ENCODE measurements at places on chromosomes 2 and 18.

- no peak for DNase-seq
Measured at GRCh38 chr2:143796051-143796450, 666.8 kb downstream of the ARHGAP15 start.

- no peak for DNase-seq
Measured at GRCh38 chr18:49460976-49461601, 644 bp upstream of the DYM start.

- no peak for DNase-seq
Measured at GRCh38 chr2:160247296-160248035, 47.4 kb upstream of the ITGB6 start.

DNA sequence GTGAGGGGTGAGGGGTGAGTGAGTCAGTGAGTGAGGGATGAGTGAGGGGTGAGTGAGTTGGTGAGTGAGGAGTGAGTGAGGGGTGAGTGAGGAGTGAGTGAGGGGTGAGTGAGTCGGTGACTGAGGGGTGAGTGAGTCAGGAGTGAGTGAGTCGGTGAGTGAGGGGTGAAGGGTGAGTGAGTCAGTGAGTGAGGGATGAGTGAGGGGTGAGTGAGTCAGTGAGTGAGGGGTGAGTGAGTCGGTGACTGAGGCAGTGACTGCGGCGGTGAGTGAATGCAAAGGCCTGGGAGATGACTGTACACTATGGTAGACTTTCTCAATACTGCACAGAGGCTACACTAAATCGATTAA, 16.6 kb downstream of the THAP4 start:
- no peak for DNase-seq

- no peak for DNase-seq
Measured at GRCh38 chr18:64416990-64417389, 268.1 kb upstream of the LINC00305 start.

- DNase-seq, result no peak
Measured at GRCh38 chr2:68234405-68234804, 17.9 kb downstream of the PPP3R1 start.

GRCh38 chr18:9361191-9361590, 26.6 kb downstream of the TWSG1 start:
- DNase-seq, result no peak

DNA sequence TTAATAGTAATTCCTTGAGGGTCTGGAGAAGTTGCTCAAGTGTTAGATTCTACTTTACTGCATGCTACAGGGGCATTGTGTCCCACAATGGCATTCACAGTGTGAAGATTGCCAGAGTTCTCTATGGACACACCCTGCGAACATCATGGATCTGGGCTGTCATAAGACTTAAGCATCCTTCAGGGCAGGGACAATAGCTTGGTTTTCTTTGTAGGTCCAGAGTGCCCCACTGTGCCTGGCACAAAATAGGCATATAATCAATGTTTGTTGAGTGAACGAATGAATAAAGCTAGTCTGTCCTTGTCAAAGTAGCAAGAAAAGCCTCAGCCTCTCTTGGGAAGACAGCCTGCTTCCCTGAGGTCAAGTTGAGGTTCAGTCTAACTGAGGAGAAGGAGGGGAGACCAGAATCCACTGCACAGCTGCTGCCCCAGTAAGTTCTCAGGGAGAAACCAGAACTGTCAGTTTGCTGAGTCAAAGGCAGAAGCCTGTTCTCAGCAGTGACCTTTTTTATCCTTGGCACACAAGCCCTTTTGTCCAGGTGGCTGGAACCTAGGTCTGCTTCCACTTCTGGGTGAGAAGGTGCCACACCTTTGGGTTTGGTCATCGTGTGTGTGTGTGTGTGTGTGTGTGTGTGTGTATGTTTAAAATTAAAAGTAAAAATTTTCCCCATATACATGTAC, 15.0 kb downstream of the INPP4A start:
- DNase-seq, result no peak

GRCh38 chr2:144240656-144241339, 279.1 kb downstream of the ZEB2 start:
- no peak for DNase-seq

DNA sequence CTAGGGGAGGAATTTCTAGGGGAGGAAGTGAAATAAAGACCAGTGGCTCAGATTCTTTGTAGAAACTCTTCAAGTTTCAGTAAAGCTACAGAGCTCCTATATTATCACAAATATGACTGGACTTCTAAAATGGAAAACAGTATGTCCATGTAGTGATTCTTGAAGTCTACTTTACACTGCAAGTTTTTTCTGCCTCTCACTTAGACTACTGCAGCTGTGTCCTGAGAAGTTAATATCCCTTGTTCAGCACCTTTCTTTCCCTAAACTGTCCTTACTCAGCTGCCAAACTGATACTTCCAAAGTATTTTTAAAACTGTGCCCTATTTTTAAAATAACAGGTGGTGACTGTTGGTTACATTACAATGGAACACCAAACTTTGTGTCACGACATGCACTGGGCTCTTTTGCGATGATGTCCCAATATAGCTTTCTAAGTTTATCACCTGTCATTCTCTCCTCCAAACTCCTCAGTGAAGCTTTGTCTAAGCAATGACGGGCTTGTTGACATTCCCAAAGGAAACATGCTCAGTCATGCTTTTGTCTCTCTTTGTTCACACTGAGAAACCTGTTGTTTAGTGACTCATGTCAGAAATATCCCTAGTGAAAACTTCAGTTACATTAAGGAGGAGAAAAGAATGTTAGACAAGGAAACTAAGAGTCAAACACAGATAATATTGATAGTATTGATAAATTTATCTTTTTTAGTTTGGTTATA, 341.1 kb downstream of the ARL6IP6 start:
- peak; percentile 17 for DNase-seq

DNA sequence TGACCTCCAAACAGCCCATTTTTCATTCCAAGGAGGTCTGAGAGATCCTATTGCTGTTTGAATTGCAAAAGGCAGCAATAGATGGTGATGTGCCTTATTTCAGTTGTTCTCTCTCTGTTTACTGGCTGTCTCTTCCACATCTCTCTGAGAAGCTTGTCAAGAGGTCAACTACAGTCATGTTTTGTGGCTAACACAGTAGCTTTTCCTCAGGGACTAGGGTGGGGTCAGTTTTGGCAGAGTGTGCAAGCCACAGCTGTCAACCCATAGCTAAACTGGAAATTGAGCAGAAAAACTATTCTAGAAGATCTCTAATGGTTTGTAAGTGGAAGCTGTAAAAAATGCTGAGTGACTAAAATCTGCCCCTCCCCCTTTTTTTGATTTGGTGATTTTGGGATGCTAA, 67.1 kb downstream of the DIS3L2 start:
- DNase-seq, result no peak

DNA sequence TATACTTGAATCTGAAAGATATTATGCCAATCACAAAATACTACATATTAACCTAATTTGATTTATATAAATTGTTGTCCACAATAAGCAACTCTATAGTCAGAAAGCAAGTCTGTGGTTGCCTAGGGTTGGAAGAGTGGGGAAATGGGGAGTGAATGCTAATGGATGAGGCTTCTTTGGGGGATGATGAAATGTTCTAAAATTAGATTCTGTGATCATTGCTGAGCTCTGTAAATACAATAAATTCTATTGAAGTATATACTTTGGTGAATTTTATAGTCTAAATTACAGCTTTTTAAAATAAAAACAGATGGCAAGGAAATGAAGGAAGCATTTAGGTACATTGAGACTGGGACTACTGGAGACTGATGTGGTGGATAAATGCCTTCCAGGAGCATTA, 275.5 kb downstream of the MBD2 start:
- DNase-seq, result no peak

- no peak for DNase-seq
Measured at GRCh38 chr2:69490486-69490885, 53.3 kb upstream of the NFU1 start.

GRCh38 chr2:161677634-161678033, 53.4 kb downstream of the SLC4A10 start:
- no peak for DNase-seq

DNA sequence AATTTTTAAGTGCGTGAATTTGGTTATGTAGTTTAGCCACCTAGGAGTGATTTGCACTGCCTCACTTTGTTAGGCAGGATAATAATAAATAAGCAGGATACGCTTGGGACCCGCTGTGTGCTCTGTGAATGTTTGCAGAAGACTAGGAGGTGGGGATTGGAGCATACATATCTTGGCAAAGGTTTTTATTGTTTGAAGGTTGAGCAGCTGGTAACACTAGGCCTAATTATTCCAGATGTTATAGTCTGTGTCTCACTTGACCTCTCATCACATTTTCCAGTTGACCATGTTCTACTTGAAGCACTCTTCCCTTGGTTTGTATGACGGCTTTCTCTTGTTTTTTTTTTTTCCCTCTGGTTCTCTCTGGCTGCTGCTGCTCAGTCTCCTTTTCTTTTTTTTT, 42.7 kb downstream of the FHOD3 start:
- DNase-seq, result peak; percentile 38

DNA sequence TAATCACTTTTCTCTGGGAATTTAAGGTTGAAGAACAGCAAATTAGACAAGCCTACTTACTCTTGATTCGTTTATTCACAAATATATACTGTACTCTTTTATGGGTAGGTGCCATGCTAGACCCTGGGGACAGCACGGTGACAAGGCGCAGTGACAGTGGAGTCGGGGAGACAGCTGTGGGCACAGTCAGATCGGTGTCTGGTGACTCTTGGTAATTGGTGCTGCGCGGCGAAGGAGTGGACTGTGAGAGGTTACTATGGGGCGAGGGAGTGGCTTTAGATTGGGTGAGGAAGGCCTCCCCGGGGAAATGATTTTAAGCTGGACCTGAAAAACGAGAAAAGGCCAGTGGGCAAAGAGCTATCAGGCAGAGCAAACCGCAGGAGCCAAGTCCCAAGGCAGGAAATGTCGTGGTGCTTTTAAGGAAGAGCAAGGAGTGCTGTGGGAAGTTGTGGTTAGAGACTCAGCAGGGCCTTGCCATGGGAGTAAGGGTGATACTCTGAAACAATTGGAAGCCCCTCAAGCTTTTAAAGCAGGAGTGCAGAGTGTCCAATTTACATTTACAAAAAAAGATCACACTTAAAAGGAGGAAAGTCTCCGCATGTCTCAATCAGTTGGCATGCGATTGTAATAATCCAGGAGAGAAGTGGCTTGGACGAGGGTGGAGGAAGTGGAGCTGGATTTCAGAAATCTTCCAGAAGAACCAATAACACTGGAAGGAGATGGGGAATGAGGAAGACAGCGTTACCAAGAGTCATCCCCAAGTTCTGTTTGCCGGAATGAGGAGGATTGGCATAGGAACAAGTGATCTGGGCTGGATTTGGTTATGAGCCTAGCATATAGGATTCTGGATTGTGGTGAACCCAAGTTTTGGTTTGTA, 36.1 kb upstream of the TXNDC2 start:
- no peak for DNase-seq

DNA sequence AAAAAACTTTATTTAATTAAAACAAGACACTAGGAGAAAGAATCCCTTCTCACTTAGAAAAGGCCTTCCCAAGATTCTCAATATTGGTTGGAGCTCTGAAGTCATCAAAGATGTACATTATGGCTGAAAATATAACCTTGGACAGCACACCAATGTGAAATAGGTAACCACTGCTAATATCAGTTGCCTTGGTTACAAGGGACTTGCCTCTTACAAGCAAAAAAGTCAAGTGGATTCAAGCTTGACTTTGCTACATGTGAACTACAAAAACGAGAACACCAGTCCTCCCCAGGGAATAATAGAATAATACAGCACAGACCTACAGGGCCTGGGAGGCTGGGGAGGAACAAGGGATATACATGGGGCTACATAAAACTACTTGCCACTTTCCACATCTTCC, 46.1 kb downstream of the NABP1 start:
- DNase-seq, result no peak

DNA sequence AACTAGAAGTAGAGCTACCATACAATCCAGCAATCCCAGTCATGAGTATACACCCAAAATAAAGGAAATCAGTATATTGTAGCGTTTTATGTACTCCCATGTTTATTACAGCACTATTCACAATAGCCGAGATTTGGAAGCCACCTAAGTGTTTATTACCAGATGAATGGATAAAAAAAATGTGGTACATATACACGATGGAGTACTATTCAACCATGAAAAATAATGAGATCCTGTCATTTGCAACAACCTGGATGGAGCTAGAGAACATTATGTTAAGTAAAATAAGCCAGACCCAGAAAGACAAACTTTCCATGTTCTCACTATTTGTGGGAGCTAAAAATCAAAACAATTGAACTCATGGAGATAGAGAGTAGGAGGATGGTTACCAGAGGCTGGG, 131.9 kb downstream of the TMEM131 start:
- no peak for DNase-seq

DNA sequence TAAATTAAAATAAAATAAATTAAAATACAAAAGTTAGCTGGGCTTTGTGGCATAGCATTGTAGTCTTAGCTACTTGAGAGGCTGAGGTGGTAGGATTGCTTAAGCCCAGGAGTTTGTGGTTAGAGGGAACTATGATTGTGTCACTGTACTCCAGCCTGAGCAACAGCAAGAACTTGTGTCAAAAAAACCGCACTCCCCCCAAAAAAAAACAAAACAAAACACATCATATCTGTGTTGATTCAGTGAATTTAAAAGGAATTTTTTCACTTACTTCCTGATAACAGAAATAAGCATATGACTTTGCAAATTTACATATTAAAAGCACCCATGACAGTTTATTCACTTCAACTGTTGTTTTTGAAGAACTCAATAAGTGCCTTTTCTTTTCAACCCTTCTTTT, 68.1 kb upstream of the PELI1 start:
- DNase-seq, result no peak

- no peak for DNase-seq
Measured at GRCh38 chr18:44855681-44856080, 175.0 kb downstream of the SETBP1 start.

DNA sequence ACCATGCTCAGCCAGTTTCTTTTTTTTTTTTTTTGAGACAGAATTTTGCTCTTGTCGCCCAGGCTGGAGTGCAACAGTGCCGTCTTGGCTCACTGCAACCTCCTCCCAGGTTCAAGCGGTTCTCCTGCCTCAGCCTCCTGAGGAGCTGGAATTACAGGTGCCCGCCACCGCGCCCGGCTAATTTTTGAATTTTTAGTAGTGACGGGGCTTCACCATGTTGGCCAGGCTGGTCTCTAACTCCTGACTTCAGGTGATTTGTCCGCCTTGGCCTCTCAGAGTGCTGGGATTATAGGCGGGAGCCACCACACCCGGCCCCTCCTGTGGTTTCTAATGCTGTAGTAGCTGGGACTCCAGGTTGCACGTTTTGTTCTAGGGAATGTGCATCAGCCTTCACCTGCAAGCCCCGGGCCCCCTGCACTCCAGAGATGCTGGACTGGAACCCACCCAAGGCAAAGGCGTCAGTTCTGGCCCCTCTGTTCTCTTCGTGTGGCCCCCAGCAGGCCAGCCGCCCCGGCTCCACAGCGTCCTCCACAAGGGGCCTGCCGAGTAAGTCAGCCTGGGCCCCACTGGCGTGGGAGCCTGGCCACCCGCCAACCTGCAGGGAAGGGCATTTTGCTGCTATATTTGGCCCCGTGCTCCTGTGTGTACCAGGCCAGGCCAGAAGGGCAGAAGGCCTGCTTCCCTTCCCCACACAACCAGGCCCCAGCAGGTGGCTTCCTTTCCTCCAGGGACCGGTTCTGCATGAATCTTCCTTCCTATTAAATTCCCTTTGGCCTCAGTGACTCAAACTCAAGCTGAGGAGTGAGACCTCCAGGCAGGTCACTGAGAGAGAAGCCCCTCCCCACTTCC, 25.7 kb upstream of the B3GNT7 start:
- no peak for DNase-seq

- DNase-seq, result no peak
Measured at GRCh38 chr2:183926433-183926832, 671.9 kb upstream of the ZNF804A start.

- no peak for DNase-seq
Measured at GRCh38 chr2:151623631-151624030, 110.6 kb downstream of the NEB start.

GRCh38 chr18:5447442-5447841, 96.4 kb downstream of the EPB41L3 start:
- DNase-seq, result no peak
